ENCODE measurements at places on chromosomes 1 and 21.

GRCh38 chr1:208423526-208423925 is 179.3 kb upstream of the PLXNA2 start:
- DNase-seq = no peak

DNA sequence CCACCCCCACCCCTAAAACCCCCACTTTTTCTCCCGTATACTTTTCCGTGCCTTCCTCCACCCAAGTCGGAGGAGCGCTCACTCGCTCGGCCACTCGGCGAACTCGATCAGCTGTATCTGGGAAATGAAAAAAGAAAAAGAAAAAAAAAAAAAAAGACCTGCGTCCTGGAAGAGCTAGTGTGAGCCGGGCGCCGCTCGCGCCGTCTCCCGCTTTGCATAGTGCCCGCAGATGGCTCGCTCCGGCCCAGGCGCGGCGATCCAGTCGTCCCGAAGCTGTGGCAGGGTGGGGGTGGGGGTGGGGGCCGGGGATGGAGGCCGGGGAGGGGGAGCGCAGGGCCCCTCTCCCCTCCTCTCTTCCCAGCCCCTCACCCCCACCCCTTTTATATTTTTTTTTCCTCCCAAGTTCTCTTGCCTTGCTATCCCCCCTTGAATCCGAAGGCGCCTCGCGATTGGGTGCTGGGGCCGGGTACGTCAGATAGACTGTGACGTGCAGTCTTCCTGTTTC is 299 bp upstream of the PROX1 start:
- no peak for DNase-seq

GRCh38 chr1:31932491-31933316 is 5.5 kb downstream of the PTP4A2 start:
- DNase-seq = no peak

DNA sequence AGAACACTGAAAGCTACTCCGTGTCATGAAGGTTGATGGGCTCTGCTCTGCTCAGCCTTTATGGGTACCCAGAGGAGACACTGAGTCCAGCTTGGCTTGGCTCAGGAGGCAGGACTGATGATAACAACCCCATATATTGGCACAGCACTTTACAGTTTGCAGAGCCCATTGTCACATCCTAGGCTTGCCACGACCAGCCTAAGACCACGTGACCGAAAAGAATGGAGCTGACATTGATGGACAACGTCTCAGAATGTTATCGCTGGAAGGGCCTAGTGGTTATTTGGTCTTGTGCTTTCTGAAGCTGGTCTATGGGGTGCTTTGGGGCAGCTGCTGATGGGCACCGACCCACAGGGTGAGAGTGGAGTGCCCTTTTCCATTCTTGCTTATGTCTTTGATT is 72.9 kb upstream of the RUNX3 start:
- no peak for DNase-seq

DNA sequence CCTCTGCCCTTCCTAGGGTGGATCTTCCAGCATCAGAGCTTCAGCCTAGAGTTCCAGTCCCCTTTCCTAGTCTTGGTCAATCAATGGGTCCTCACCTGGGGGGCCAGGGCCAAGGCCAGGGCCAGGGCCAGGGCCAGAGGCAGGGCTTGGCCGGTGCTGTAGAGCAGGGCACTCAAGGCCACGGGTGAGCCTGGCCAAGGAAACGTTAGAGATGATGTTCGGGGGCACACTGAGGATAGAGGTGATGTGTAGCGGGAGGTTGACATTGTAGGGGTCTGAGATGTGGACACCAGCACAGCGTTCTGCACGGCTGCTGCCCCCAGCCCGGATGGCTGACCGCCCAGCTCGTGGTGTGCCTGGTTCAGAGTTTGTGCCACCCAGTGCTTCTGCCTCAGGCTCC is 5.4 kb upstream of the USF1 start:
- no peak for DNase-seq

DNA sequence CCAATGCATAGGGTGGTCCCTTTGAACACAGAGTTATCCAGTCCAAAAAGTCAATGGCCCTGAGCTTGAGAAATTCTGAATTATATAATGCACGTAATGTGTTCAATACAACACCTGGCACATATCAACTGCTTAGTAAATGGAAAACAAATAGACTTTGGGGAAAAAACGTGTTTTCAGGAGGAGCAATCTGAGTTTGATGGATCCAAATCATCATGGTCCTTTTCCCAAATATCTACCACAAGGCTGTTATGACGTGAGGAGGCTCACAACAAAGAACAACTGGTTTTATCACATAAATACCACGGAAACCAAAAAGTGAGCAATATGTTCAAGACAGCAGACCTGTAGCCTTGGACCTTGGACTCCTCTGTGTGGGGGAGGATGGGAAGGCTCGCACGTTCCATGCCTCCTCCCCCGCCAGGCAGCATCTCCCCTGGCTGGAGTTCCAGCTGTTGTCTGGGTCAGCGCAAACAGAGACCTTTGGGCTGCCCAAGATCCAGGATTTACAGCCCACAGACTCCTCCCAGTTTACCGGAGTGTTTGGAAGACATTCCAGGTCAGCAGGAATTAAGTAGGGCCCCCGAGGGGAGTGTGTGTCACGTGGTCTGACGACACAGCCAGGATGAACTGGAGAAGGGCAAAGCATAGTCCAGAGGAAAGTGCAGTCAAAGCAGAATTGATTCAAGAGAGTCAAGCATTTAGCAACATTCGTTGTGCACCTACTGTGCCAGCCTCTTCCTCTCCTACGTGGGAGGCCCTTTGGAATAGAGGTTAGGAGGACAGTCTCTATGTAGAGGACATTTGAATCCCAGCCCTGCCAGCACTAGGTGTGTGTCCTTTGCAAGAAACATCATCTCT is 32.2 kb upstream of the MED18 start:
- no peak for DNase-seq

GRCh38 chr1:15036101-15036500 is 117.4 kb upstream of the TMEM51 start:
- DNase-seq = no peak

DNA sequence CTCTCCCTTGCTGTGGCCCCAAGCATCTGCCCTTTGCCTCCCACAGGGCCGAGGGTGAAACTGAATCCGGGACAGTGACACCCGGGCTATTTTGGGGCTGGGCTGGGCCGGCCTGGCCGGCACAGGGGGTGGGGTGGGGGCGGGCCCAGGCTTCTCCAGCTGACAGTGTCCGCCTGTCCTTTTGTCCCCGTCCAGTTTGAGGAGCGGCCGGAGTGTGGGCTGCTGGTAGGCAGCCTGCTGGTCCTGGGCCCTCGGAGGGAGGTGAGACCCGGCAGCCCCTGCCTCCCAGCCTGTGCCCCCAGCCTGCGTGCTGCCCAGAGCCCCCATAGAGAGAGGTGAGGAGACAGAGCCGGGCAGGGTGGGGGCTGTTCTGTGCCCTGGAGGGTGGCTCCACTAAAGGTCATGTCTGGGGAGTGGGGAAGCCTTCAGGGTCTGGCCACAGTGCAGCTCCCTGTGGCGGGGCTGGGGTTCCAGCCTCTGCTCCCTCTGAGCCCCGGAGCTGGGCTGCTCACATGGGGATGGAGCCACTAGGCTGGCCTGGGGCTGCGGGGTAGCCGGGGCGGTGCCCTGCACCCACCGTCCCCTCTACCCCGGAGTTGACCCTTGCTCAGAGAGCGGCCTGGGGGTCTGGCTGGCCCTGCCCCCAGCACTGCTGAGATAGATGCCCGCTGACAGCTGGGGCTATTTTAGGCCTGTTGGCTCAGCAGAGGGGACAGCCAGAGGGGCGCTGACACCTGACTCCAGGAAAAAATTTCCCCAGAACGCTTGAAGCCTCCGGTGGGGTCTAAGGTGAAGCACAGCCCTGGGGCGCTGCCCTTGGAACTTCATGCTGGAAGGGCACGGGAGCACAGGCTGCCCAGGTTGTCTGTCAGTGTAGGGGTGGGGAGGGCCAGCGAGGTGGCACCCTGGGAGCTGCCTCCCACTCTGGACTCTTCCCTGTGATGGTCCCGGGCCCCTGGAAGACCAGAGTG is at the start of gene OBSCN:
Gene OBSCN, plus strand, starts transcription at position 194 of the 971 bp plus-strand sequence. CDS start 3,740 bp downstream, outside the sequence.
- DNase-seq = no peak
